ENCODE measurements at places on chromosomes 13 and 19.

DNA sequence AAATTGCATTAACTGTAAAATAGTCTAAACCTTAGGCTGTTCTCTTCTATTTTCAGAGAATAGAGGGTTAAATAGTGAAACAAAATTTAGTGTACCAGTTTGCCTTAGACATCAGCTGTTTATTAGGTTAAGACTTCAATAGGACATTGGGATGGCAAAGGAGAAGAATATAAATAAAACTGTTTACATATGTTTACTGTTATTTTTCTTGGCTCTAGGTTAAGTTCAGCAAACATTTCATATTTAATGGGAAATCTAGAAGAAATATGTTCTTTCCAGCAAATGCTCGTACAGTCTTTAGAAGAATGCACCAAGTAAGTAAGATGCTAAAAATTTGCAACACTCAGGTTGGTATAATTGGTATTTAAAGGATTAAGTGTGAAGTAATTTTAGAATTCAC is 76.5 kb upstream of the TEX29 start:
- no peak for DNase-seq

- DNase-seq: peak; percentile 31
Observed at GRCh38 chr13:60111691-60112090, 52.0 kb downstream of the DIAPH3 start.

GRCh38 chr19:15479391-15480345 is at the start of gene PGLYRP2:
Gene PGLYRP2, minus strand, starts transcription at chr19:15479501. Its CDS starts 130 bp downstream, at chr19:15479371.
- peak; percentile 14 for DNase-seq

DNA sequence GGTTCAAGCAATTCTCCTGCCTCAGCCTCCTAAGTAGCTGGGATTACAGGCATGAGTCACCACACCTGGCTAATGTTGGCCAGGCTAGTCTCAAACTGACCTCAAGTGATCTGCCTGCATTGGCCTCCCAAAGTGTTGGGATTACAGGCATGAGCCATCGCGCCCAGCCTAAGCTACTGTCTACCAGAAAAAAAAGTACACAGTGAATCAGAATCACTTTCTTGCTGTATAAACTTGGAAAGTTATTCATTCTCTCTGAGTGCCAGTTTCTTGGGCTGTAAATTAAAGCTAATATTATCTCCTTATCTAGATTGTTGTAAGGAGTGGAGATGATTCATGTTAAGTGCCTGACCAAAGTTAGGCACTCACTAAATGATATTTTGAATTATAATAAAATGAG is 242.8 kb downstream of the ENOX1 start:
- no peak for DNase-seq

- DNase-seq: no peak
Observed at GRCh38 chr13:103184413-103184812, 118.2 kb upstream of the SLC10A2 start.

DNA sequence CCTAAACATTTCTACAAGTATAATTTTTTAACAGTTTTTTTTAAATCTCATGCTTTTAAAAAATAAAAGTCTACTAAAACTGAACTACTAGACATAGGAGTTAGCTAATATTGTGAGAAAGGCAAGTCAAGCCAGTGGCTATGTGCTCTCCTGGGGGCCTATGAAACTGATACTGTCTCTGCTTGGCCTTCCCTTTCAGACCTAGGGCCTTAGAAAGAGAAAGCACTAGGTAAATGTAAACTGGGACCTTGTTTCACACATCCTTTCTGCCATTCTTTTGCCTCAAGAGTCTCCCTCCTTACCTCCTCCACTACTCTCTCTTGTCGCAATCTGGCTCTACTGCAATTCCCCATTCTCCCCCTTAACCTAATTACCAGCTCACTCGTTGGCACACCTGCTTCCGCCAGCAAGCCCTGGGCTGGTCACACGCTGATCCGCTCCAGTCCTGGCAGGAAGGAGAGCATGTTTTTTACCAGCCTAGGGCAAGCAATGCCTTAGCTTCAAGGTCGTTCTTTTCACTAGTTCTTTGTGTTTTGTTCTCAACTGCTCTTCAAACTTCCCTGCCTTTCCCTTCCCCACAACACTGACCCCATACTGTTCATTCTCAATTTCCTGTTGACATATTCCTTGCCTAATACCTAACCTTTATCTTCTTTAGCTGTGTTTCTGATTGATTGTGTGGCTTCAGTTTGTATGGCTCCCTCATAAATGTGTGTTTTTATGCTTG is 23.1 kb downstream of the TBC1D4 start:
- DNase-seq: no peak

All from fibroblast of pulmonary artery (primary cell).